ENCODE measurements at places on chromosomes 2 and 18.

- no peak for DNase-seq
Observed at GRCh38 chr2:197669077-197669476, 6.3 kb downstream of the RFTN2 start.

DNA sequence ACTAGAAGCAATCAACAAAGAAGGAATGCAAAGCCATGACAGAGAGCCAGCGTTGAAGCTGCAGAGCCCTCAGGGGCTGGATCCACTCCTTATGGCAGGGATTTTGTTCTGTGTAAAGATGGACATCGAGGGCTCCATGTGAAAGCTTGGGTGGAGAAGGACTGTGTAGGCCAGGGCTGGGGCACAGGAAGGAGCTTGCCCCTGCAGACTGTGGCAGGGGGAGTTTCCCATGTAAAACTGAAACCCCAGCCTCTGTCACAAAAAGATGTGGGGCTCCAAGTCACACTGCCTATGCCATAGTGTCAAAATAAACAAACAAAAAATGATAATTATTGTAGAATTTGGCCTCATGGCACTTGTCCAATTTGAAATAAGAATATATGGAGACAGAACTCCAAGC, 408.7 kb upstream of the HS6ST1 start:
- no peak for DNase-seq

DNA sequence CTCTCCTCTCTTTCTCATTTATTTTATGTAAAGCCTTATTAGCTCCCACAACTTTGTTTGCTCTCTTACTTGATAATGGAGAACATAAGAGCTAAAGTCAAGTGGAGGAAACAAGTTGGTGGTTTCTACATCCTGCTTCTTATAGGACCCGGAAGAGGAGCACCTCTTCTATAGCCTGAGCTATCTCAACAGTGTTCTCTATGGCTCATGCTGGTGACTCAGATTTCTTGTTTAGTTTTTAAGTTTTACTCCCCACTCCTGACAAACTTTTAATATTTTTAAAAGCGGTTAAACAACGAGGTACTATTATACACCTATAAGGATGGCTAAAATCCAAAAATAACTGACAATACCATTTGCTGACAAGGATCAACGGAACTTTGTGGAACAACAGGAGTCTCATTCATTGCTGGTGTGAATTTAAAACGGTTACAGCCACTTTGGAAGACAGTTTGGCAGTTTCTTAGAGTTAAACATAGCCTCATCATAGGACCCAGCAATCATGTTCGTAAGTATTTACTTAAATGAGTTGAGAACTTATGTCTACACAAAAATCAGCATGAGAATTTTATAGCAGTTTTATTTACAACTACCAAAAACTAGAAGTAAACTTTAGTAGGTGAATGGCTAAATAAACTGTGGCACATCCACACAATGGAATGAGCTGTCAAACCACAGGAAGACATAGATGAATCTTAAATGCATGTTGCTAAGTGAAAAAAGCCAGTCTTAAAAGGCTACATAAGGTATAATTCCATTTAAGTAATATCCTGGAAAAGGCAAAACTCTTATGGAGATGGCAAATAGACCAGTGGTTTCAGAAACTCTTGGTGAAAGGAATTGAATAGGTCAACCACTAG, 12.7 kb upstream of the CDC42EP3 start:
- no peak for DNase-seq

GRCh38 chr2:179443180-179443579, 178.5 kb upstream of the SESTD1 start:
- no peak for DNase-seq

DNA sequence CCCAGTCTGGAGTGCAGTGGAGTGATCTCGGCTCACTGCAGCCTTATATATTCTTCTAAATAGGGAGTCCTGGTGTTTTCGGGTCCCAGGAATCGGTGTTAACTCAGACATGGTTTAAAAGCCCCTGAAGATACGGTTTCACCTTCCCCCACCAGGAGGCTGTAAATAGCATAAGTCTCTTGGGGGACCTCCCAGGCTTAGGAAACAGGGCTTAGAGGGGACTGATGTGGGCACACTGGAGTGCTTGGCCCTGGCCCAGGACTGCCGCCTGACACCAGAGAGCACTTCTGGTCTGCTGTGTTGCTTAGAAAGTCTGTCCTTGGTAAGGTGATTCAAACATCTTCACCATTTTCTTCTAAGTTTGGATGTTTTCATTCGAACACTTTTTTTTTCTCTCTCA, 39.7 kb upstream of the MAP4K4 start:
- no peak for DNase-seq

DNA sequence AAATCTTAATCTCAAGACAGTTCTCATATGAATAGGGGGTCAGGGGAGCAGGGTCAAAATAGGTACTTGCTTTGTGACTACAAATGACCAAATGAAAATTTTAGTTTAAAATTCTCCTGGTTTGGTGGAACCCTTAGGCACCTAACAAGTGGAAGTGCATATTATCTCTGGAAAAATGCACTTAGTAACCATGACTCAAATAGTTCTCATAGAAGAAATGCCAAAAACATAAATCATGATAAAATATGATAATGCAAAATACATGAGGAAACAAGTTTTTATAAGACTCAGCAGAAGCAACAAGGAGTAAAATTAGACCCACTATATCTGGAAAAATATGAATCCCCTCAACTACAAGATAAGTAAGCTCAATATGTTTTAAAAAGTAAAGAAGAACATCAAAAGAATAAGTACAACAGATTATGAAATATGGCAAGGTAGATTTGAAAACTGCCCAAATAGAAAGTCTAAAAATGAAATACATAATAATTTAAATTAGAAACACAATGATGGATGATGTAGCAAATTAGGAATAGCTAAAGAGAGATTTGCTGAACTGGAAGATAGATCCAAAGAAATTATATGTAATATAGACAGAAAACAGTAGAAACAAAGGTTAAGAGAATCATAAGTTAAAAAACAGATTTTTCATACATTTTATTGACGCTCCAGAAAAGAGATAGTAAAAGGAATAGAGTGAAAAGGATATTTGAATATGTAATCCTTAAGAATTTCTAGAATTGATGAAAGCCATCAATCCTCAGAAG, 308.3 kb downstream of the SETBP1 start:
- no peak for DNase-seq

GRCh38 chr2:143808166-143808565, 678.9 kb downstream of the ARHGAP15 start:
- DNase-seq, result no peak

DNA sequence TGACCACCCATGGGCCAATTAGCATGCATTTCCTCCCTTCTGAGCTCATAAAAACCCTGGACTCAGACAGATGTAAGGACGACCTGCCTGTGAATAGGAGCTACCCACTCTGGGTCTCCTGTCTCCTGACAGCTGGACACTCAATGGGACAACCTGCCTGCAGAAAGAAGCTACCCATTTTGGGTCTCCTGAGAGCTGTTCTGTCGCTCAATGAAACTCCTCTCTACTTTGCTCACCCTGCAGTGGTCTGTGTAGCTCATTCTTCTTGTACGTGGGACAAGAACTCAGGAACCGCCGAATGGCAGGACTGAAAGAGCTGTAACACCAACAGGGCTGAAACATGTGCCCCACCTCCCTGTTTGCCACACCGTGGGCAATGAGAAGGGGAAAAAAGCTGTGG, 60.3 kb upstream of the DYNC1I2 start:
- DNase-seq, result no peak

- no peak for DNase-seq
Observed at GRCh38 chr18:79366177-79367094, 29.3 kb upstream of the NFATC1 start.

DNA sequence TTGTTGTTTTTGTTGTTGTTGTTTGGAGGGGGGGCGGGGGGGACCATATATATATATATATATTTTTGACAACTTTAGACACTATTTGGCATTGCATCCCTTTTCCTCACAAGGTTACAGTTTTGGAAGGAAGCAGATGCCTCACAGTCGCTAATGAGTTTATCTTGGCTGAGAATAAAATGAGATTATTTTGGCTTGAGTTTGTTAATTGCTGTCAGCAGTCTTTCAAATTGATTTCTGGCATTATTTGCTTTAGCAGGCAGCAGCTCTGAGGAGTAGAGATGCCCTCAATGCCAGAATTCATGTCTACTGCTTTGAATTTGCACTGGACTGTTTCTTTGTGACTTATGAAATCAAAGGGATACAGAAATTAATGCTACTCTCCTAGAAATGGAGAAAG, 595.2 kb upstream of the HNMT start:
- no peak for DNase-seq

- no peak for DNase-seq
Observed at GRCh38 chr2:72914589-72915319, 2.6 kb upstream of the EMX1 start.

DNA sequence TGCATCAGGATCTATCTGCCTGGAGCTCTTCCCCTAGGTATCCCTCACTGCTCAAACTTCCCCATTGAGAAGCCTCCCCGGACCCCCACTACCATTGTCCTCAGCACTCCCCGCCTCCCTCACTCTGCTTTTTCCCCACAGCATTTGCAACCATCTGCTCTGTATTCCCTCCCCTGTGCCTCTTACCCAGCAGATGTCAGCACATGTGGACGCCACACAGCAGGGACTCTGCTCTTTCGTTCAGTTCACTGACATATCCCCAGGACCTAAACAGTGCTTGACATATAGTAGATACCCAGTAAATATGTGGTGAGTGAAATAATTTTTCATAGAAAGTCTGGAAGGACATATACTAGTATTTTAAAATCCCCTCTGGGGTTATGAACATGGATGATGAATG, 101.1 kb downstream of the TMEM247 start:
- DNase-seq, result no peak

GRCh38 chr2:219198974-219199373, 7.6 kb upstream of the ZFAND2B start:
- no peak for DNase-seq

DNA sequence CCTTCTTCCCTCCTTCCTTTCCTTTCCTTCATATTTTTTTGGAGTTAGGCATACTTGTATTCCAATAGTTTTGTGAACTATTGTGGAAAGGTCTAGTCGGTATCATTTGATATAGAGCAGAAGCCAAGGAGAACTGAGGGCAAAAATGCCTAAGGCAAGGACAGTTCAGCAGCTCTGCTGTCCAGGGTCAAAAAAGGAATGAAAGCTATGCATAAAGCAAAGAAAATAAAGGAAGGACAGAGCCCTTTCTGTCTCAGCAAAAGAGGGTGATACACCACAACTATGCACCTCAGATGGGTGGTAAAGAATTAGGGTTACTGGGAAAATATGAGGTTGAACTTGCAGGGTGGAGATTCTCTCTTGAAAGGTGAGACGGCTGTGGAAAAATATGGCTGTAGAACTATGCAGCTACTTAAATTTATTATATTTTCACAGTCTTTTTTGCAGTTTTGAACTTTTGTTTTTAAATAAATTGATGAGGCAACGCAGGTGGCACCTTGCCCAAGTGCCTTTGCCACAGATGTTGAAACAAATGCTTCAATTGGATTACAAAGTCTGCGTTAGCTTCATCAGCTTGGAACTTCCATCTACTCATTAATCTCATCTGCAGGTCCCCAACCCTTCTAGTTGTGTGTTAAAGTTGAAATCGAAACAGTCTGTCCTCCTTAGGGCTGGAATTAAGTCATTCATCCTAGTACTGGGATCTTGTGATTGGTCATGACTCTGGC, 20.8 kb downstream of the LHCGR start:
- no peak for DNase-seq
